ENCODE measurements at places on chromosomes 13 and 19.

DNA sequence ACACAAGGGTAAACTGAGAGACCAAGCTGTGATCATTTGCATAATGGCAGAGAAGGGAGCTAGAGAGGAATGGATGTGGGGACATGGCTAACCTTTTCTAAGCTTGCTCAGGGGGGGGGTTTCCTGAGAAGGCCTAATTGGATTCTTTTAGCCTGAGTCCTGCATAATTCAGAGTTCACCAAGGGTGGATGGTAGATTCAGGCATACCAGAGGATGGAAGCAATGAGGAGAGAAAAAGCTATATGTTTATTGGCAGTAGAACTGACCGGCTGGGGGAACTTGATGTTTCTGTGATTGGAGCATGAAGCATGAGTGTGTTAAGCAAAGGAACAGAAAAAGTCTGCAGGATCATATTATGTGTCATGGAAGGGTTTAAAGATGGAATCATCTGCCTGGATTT is 65.9 kb upstream of the KLF12 start:
- no peaks in the 10 kb centered on the region for H3K36me3 ChIP-seq
- no peak for DNase-seq
- H3K27me3 ChIP-seq, result no peaks in the 10 kb centered on the region
- H3K27ac ChIP-seq, result no peak overlapping the region
- no peak overlapping the region for H3K4me3 ChIP-seq

DNA sequence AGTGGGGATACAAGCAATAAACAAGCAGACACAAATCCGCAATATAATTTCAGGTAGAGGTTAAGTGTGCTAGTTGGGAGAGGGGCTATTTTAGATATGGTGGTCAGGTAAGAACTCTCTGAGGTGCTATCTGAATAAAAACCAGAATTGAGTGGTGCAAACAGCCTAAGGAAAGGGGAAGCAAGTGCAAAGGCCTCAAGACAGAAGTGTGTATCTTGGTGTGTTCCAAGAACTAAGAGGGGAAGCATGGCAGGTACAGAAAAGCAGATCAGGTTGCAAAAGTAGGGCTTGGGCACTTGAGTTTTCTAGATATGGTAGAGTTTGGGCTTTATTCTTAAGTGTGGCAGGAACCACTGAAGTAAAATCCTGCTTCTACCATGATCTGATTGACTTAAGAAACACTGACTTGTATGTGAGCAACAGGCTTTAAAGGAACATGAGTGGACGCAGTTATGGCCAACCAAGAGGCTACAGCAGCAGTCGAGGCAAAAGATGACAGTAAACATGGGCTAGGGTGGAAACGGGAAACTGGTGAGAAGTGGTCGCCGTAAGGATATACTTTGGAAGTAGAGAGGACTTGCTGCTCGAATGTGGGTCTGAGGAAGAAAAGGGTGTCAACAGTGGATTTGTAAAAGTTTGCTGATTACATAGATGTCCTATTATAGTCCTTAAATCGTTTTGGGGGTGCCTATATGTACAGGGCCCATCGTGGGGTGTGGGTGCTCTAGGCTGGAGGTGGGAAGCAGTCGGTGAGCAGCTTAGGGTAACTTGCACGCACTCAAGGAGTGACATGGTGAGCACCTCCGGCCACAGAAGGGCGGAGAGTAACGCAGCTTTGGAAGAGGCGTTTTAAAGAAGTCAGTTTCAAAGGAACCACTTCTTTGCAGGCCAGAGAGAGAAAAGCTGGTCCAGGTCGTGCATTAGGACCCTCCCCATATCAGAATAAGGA is 677 bp downstream of the TGDS start:
- peaks cover 11% of the 10 kb centered on the region for H3K4me1 ChIP-seq
- H3K36me3 ChIP-seq, result no peaks in the 10 kb centered on the region

GRCh38 chr19:1074544-1075283 is 7.7 kb downstream of the ARHGAP45 start:
- H3K4me3 ChIP-seq, result no peak overlapping the region
- H3K36me3 ChIP-seq, result no peaks in the 10 kb centered on the region
- no peak for DNase-seq
- H3K27ac ChIP-seq, result no peak overlapping the region

DNA sequence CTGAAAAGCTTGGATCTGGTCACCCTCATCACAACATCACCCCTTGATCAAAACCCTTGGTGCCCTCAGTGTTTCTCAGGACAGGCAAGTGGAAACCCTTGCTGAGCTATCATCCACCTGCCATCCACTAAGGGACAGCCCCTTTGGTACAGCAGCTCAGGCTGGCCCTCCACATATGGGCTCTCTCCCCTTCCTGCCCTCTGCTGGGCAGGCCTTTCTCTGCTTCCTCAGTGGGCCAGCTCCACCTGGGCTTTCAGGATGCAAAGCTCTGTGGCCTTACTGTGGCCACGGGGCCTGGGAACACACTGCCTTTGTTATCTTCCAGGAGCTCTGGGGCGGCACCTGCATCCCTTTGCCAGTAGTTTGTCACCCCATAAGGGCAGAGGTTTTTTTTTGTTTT is 4.9 kb downstream of the SUGP1 start:
- no peak for DNase-seq
- no peaks in the 10 kb centered on the region for H3K27me3 ChIP-seq
- no peak overlapping the region for H3K27ac ChIP-seq

DNA sequence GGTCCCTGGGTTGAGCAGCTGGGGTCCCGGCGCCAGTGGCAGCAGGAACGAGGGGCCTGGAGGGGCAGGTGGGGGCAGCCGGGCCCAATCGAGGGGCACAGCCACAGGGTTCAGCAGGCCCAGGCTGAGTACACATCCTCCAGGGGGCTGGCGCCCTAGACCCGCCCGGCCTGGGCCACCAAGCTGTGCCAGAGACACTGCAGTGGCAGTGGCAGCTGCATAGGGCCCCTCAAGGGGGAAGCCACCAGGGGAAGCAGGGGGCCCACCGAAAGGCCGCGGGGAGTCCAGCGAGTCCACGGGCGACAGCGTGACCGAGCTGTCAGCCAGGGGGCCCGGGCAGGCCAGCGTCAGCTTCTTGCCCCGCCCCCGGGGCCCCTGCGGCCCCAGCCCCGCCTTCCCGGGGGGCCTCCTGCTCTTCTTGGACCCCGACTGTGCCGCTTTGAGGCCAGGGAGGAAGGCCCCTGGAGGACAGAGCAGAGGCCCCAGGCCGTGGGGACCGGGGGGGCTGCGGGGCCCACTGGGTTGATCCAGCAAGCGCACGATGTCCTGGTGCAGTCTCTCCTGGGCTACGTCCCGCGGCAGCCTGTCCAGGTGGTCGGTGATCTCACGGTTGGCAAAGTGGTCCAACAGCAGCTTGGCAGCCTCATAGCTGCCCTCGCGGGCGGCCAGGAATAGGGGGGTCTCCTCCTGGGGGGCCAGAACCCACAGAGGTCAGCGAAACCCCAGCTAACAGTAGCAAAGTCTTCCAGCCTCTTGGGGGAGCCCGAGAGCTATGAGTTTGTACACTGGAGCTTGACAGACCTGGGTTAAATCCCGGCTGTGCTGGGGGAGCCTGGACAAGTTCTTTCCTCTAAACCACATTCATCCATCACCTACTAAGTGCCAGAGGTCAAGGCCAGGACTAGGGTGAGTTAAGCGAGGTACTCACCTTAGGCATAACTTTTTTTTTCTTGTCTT is 39.5 kb downstream of the NOTCH3 start:
- no peak overlapping the region for H3K4me3 ChIP-seq
- no peaks in the 10 kb centered on the region for H3K27me3 ChIP-seq
- no peak for DNase-seq
- H3K36me3 ChIP-seq, result no peaks in the 10 kb centered on the region
- no peak overlapping the region for H3K27ac ChIP-seq
- no peaks in the 10 kb centered on the region for H3K4me1 ChIP-seq

DNA sequence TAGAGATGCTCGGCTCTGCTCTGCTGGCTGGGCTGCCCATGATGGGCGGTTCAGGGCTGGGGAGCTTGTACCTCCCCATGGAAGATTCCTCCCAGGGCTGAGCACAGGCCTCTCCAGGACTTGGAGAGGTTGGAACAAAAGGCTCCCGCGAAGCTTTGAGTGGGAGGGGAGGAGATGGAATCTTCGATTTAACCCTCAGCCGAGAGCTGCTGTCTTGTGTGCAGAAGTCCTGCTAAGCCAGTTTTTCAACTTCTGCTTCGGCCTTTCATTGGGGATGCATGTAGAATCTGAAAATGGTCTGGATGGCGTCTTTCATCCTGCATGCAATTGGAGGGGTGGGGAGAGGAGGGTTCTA is 163.3 kb downstream of the KDM4B start:
- no peaks in the 10 kb centered on the region for H3K36me3 ChIP-seq
- DNase-seq, result no peak
- H3K27me3 ChIP-seq, result no peaks in the 10 kb centered on the region
- no peak overlapping the region for H3K27ac ChIP-seq

- no peak for DNase-seq
- H3K27ac ChIP-seq, result no peak overlapping the region
- H3K27me3 ChIP-seq, result no peaks in the 10 kb centered on the region
- H3K36me3 ChIP-seq, result no peaks in the 10 kb centered on the region
These were observed 91.4 kb downstream of the COL4A1 start for GRCh38 chr13:110215606-110216005.

GRCh38 chr13:112680741-112681360 is 9.0 kb upstream of the ATP11A start:
- H3K27ac ChIP-seq, result no peak overlapping the region
- no peak for DNase-seq

GRCh38 chr19:47417107-47417745 is 2.1 kb downstream of the MEIS3 start:
- DNase-seq, result no peak
- peaks cover 3% of the 10 kb centered on the region for H3K4me1 ChIP-seq
- no peak overlapping the region for H3K27ac ChIP-seq
- H3K4me3 ChIP-seq, result no peak overlapping the region
- no peaks in the 10 kb centered on the region for H3K27me3 ChIP-seq
- no peaks in the 10 kb centered on the region for H3K36me3 ChIP-seq

DNA sequence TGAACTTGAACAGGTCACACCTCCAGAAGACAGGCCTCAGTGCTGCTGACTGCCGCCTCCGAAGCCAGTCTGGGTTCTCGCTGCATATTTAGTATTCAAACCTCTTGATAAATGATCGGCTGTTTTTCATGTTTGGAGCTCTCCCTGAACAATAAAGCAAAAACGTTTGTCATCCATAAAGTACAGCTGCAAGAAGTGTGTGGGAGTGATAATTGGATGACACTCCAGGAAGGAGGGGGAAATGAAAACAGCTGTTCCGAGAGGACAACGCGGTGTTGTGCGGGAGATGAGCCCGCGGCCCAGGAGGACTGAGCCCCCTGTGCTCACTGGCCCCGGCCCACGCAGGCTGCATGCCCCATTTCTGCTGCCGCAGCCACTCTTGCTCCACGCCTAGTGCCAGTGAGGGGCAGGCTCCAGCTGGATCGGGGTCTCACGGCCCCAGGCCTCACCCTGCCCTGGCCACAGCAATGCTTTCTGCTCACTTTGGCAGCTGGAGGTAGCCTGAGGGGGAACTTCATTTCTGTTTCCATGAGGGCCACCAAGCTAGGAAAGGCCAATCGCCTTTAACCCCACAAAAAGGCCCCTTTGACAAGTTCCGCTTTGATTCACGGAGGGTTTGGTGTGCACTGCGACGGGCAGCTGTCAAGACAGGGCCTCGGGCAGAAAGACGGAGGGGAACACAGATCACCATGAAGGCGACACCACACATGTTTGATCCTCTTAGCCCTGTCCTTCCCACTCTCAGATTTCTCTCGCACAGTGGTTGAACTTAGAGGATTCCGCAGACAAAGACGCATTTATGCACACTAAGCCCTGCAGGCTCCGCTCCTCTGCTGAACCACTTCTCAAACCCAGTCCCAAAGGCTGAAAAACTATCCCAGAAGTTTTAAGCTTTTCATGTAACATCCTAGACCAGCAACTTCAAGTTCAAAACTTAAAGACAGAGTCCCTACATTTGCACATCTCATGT is 537.6 kb downstream of the EFNB2 start:
- H3K27ac ChIP-seq, result no peak overlapping the region
- no peaks in the 10 kb centered on the region for H3K36me3 ChIP-seq
- H3K27me3 ChIP-seq, result no peaks in the 10 kb centered on the region

- H3K27me3 ChIP-seq, result no peaks in the 10 kb centered on the region
- H3K36me3 ChIP-seq, result no peaks in the 10 kb centered on the region
- no peak overlapping the region for H3K27ac ChIP-seq
These were observed 108.9 kb downstream of the RBM26 start for GRCh38 chr13:79297128-79297527.

DNA sequence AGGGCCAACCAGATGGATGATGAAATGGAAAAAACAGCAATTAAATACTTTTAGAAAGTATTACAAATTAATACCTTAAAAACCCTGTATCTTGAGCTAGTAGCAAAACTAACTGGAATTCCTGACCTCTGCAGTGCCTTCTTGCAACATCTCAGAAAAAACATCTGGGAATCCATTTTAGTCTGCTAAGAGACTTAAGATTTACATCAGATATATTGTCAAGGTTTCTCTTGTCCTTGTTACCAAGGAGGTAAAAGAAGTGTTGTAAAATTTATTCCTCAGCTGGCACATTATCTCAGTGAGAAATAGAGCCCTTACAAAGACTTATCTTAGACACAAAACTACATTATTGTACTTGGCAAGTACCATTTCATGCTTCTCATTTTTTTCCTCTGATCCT is 18.5 kb downstream of the KCNRG start:
- H3K36me3 ChIP-seq, result no peaks in the 10 kb centered on the region
- no peak overlapping the region for H3K27ac ChIP-seq
- DNase-seq, result no peak
- no peaks in the 10 kb centered on the region for H3K4me1 ChIP-seq
- no peaks in the 10 kb centered on the region for H3K27me3 ChIP-seq
- H3K4me3 ChIP-seq, result no peak overlapping the region

- no peaks in the 10 kb centered on the region for H3K27me3 ChIP-seq
- H3K27ac ChIP-seq, result no peak overlapping the region
- no peaks in the 10 kb centered on the region for H3K36me3 ChIP-seq
- H3K4me1 ChIP-seq, result no peaks in the 10 kb centered on the region
- no peak for DNase-seq
- H3K4me3 ChIP-seq, result no peak overlapping the region
These were observed 87.6 kb downstream of the MYCBP2 start for GRCh38 chr13:77239312-77239711.

DNA sequence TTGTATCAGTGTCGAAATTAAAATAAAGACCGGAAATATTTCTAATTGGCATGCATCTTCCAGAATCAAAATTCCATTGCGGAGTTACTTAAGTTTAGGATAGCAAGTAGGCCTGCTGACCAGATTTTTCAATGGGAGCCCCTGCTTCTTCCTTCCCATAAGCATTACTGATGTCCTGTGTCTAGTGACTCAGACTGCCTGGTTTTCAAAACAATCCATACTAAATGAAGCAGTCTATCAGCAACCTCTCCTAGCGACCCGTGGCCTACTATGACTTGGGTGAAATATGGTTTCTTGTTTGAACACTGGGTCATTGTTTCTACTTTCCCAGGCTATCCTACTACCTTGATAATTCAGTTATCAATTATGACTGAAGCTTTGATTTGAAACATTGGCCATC is 571.6 kb downstream of the TBC1D4 start:
- H3K4me1 ChIP-seq, result no peaks in the 10 kb centered on the region
- no peaks in the 10 kb centered on the region for H3K27me3 ChIP-seq
- no peak for DNase-seq
- H3K27ac ChIP-seq, result no peak overlapping the region
- H3K4me3 ChIP-seq, result no peak overlapping the region
- H3K36me3 ChIP-seq, result no peaks in the 10 kb centered on the region

- no peak overlapping the region for H3K27ac ChIP-seq
- DNase-seq, result peak; percentile 58
- H3K4me3 ChIP-seq, result no peak overlapping the region
- no peaks in the 10 kb centered on the region for H3K27me3 ChIP-seq
- H3K36me3 ChIP-seq, result no peaks in the 10 kb centered on the region
- H3K4me1 ChIP-seq, result no peaks in the 10 kb centered on the region
These were observed 43.1 kb downstream of the CEBPG start for GRCh38 chr19:33416307-33417215.

- no peak for DNase-seq
- H3K36me3 ChIP-seq, result no peaks in the 10 kb centered on the region
- H3K27ac ChIP-seq, result no peak overlapping the region
- H3K4me3 ChIP-seq, result no peak overlapping the region
- no peaks in the 10 kb centered on the region for H3K27me3 ChIP-seq
- no peaks in the 10 kb centered on the region for H3K4me1 ChIP-seq
These were observed 446.3 kb downstream of the OLFM4 start for GRCh38 chr13:53474878-53475277.

Data from ovary (tissue), 10 donors.